ENCODE measurements at places on chromosomes 2 and 18. TPM values are rescaled to one million over a fixed set of nuclear protein-coding genes. Genes with fewer than 3 reads are reported as not detected.

DNA sequence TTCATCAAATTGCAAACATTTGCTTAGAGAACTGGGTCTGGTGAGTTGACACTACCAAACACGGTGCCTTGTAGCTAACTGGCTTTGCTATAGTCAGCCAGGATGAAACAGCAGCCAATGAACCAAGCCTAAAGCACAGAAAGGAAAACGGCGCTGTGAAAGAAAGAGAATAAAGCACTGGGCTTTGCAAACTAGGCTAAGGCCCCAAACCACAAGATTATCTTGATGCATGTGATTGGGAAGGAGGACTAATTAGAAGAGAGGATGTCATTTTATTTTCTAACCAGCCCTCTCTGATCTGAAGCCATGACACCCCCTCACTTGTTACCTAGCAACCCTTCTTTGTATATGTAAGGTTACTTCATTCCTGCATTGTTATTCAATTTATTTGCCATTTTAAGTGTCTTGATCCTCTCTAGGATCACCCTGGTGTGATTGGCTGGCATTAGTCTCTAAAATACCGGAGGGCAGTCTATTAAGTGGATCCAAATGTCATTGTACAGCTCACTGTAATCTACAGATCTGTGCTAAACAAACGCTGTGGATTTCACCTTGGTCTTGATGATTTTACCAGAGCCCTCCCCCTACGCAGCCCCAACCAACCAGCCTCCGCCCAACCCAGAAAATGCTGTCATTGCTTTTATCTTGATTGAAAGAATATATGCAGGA, 395.4 kb upstream of the ACVR2A start:
- no peak for DNase-seq
- H3K27me3 ChIP-seq, result no peaks in the 10 kb centered on the region
- H3K27ac ChIP-seq, result no peak overlapping the region
- H3K36me3 ChIP-seq, result no peaks in the 10 kb centered on the region
- H3K4me1 ChIP-seq, result no peaks in the 10 kb centered on the region

GRCh38 chr2:20304411-20304810, 46.2 kb downstream of the PUM2 start:
- no peaks in the 10 kb centered on the region for H3K27me3 ChIP-seq
- H3K36me3 ChIP-seq, result no peaks in the 10 kb centered on the region
- DNase-seq, result no peak
- no peak overlapping the region for H3K27ac ChIP-seq
- no peak overlapping the region for H3K4me3 ChIP-seq
- H3K4me1 ChIP-seq, result no peaks in the 10 kb centered on the region

GRCh38 chr2:232117413-232117812, 155.9 kb downstream of the DIS3L2 start:
- H3K27ac ChIP-seq, result no peak overlapping the region
- no peak overlapping the region for H3K4me3 ChIP-seq
- H3K27me3 ChIP-seq, result no peaks in the 10 kb centered on the region
- H3K4me1 ChIP-seq, result no peaks in the 10 kb centered on the region

GRCh38 chr2:226551522-226552250, 247.9 kb downstream of the IRS1 start:
- H3K4me1 ChIP-seq, result no peaks in the 10 kb centered on the region
- H3K36me3 ChIP-seq, result no peaks in the 10 kb centered on the region
- no peaks in the 10 kb centered on the region for H3K27me3 ChIP-seq
- DNase-seq, result no peak
- no peak overlapping the region for H3K27ac ChIP-seq
- H3K4me3 ChIP-seq, result no peak overlapping the region

DNA sequence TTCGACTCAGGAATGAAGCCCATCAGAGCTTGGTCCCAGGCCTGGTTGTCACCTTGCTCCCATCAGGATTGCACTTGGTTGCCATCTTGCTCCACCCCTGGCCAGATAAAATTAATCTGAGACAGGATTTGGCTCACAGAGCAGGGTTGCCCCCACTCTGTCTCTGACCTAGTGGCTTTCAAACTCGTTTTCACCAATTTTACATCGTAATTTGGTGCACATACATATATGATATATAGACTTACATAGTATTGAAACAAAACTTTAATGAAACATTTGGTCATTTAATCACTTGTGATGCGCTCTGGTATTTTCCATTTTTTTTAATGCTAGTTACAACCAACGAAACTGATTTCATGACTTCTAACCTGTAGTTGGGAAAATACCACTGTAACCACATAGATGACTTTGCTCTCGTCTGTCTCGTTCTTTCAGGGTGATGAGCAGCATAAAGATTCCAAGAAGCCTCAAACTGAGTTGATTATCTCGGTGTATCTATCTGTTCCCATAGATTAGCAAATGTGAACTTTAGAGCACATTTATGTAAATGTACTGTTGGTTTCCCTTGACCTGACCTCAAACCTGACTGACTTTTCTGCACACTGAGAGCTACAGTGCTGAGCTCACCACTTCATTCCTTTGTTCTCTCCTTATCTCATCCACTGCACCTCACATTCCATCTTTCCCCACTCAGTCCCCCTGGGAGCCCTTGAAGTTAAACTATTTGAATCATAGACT, 30.5 kb upstream of the PLB1 start:
- no peaks in the 10 kb centered on the region for H3K36me3 ChIP-seq
- no peaks in the 10 kb centered on the region for H3K27me3 ChIP-seq
- DNase-seq, result no peak
- H3K4me1 ChIP-seq, result no peaks in the 10 kb centered on the region
- no peak overlapping the region for H3K4me3 ChIP-seq

DNA sequence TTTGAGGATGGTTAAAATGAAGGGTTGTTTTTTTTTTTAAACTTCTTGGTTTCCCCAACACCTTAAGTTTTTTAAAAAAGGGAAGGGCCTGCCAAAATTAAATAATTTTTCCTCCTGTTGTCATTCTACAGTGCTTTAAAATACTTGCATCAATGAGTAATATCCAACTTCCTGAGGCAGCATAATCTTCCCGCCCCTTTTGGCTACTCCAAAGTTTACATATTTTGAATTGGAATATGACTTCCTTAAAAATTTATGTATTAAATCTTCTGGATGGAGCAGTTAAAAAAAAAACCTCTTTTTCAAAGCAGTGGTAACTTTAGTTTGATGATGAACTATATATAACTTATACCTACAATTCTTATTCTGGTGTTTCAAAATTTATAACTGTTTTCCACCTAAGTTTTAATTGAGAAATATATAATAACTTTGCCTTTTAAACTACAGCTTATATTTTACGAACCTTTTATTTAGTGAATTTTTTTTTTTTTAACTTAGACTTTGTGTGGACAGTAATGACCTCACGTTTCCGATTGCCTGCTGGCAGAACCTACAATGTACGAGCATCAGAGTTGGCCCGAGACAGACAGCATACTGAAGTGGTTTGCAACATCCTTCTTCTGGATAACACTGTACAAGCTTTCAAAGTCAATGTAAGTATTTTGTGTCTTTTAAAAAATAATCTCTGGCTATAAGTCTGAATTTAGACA, 49.8 kb downstream of the PTPN4 start:
- no peak overlapping the region for H3K4me3 ChIP-seq
- no peaks in the 10 kb centered on the region for H3K36me3 ChIP-seq
- no peak overlapping the region for H3K27ac ChIP-seq
- no peaks in the 10 kb centered on the region for H3K27me3 ChIP-seq
- no peaks in the 10 kb centered on the region for H3K4me1 ChIP-seq
- DNase-seq, result no peak

- no peak overlapping the region for H3K27ac ChIP-seq
- H3K4me1 ChIP-seq, result no peaks in the 10 kb centered on the region
- H3K4me3 ChIP-seq, result no peak overlapping the region
- H3K27me3 ChIP-seq, result no peaks in the 10 kb centered on the region
- no peaks in the 10 kb centered on the region for H3K36me3 ChIP-seq
These were observed 332.7 kb downstream of the ZNF521 start for GRCh38 chr18:25019086-25019860.

GRCh38 chr2:231190531-231191197, 7.8 kb upstream of the ARMC9 start:
- peak overlapping the region; percentile 43 for H3K27ac ChIP-seq
- H3K4me3 ChIP-seq, result peak overlapping the region; percentile 40
- H3K27me3 ChIP-seq, result no peaks in the 10 kb centered on the region
- no peaks in the 10 kb centered on the region for H3K4me1 ChIP-seq

DNA sequence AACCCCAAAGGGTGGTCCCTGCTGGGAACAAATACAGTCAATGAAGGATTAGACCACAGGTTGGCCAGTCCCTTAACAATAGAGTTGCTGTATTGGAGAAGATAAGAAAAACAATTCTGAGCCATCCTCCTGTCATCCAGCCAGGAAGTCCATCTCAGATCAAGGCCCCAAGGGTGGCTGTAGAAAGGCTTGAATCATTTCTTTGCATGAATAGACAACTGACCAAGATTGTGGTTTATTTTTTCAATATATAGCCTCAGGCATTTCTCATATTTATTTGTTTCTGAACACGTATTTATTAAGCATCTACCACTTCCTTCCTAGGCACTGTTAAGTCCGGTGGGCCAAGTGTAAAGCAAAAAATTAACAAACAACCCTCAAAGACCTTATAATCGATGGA, 274.4 kb upstream of the SLC14A2 start:
- H3K36me3 ChIP-seq, result no peaks in the 10 kb centered on the region
- H3K27me3 ChIP-seq, result no peaks in the 10 kb centered on the region
- H3K4me3 ChIP-seq, result no peak overlapping the region
- H3K27ac ChIP-seq, result no peak overlapping the region

DNA sequence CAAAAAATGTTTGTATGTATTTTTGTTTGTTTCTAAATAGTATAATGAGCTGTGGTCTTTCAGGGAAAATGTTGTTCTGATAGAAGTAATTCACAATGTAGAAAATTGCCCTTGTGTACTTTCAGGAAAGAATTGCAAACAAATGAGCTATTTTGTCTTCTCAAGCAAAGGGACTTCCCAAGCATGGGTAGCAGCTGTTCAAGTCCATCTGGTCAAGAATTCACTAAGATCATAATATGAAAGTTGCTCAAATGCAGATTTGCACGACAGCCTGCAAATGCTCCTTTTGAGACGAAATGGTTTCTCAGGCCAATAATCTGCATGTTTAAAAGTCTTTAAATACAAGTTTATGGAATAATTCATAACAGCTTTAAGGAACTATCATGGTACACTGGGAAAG, 51.9 kb upstream of the HNMT start:
- no peaks in the 10 kb centered on the region for H3K4me1 ChIP-seq
- no peaks in the 10 kb centered on the region for H3K27me3 ChIP-seq
- no peak overlapping the region for H3K27ac ChIP-seq
- no peak overlapping the region for H3K4me3 ChIP-seq
- H3K36me3 ChIP-seq, result no peaks in the 10 kb centered on the region

DNA sequence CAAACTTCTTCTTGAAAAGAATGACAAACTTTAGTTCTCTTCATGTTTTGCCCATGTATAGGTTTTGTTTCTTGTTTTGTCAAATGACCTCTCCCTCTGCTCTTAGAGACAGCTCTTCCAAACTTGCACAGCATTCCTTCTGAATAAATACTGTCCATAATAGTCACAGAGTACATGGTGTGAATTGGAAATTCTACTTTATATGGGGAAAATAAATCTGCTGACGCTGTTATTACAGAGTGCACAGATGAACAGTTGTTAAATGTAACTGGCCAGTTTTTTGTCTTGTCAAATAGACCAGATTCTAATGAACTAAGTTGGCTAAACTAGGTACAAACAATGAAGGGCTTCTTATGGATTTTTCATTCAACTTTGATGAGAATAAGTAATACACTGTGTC, 115.8 kb upstream of the DTNA start:
- no peaks in the 10 kb centered on the region for H3K36me3 ChIP-seq
- no peaks in the 10 kb centered on the region for H3K27me3 ChIP-seq
- no peak for DNase-seq
- H3K4me1 ChIP-seq, result peaks cover 45% of the 10 kb centered on the region
- peak overlapping the region; percentile 66 for H3K27ac ChIP-seq

DNA sequence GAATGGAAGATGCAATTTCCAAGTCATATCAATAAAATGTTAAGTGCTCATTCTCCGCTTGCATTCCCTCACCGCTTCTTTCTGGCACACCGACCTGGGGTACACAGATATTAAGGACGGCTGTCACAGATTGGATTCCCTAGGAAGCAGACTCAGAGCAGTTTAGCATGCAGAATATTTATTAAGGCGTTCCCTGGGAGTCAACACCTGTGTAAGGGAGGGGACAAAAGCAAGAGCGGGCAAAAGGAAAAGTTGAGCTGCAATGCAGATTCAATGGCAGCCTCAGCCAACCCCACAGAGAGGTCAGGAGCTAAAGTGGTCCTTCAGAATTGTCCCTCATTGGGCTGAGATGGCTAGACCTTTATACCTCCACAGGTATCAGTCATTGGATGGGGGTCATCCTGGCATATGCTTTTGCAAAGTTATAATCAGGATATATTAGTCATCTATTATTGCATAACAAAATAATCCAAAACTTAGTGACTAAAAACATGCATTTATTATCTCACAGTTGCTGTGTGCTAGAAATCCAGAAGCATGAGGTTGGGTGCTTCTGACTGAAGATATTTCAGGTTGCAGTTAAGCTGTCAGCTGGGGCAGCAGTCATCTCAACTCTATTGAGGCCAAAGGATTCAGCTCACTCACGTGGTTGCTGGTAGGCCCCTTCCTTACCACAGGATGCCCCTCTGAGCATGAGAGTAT, 27.0 kb upstream of the INO80D start:
- no peaks in the 10 kb centered on the region for H3K4me1 ChIP-seq
- no peak for DNase-seq
- no peaks in the 10 kb centered on the region for H3K36me3 ChIP-seq
- no peak overlapping the region for H3K27ac ChIP-seq

DNA sequence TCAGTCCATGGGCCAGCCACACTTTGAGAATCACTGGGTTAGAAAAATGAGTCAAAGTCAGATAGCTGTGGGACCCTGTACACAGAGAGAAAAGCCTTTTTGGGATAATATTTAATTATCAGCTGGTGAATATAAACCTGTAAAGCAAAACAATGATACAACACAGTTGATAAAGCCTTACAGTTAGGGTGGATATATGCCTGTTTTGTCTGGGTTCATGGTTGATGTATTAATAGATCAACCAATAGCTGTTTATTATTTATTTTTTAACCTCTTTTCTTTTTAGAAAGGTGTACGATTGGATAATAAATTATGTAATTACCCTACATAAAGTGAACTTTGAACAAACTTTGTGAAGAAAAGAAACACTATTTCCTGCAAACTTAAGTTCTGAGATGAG, 145.6 kb downstream of the TDRD15 start:
- peak overlapping the region; percentile 33 for H3K27ac ChIP-seq
- no peak for DNase-seq
- H3K36me3 ChIP-seq, result no peaks in the 10 kb centered on the region
- no peaks in the 10 kb centered on the region for H3K27me3 ChIP-seq

GRCh38 chr2:101732199-101732598, 34.7 kb downstream of the MAP4K4 start:
- no peaks in the 10 kb centered on the region for H3K27me3 ChIP-seq
- DNase-seq, result no peak
- no peaks in the 10 kb centered on the region for H3K36me3 ChIP-seq

The PROKR1 gene
- polyA plus RNA-seq, result 0.04 TPM

The CD8B2 gene
- polyA plus RNA-seq, result not detected

The AOX1 gene
- polyA plus RNA-seq, result 17.8 TPM

The SERPINB10 gene
- polyA plus RNA-seq, result not detected

The WBP1 gene
- polyA plus RNA-seq, result 85.8 TPM

The EHBP1 gene
- 17.4 TPM for polyA plus RNA-seq

The FOXI3 gene
- not detected for polyA plus RNA-seq

The DNAJC5G gene
- polyA plus RNA-seq, result 0.34 TPM

Measured in pancreas (tissue), 10 donors.